ENCODE measurements at places on chromosomes 3 and 15.

GRCh38 chr15:26525096-26525495 is 247.8 kb downstream of the GABRB3 start:
- no peak for DNase-seq

DNA sequence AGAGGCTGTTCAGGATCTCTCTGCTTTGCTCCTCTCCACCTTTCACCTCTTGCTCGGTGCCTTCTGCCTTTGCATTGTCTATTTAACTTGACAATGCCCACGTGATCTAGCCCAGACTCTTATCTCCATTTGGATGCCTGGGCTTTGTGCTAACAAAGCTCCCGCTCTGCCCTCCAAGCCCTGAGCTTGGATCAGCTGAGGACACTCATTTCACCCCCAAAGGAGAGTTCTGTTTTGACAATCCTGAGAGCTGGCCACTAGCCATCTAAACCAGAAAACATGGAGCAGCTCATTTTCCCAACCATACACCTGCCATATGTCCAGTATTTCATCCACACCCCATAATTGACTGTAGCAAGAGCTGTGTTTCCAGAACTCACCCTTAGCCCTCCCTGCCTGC is 12.8 kb downstream of the GPR176 start:
- DNase-seq = no peak

DNA sequence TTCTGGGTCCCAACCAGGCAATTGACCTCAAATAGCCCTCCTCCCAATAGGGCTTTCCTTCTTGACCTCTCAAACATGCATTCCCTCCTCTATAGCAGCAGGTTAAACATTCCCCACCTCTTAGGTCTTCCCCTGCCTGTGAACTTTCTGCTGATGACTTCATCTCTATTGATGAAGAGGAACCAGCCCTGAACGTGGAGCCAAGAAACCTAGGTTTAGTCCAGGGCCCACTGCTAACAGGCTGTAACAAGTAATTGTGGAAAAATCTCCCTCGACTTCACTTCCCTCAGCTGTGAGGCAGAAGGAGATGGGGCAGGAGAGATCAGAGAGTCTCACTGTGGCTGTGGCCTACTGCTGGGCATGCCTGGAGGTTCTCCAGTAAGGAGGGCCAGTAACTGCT is 24.7 kb downstream of the ILDR1 start:
- no peak for DNase-seq

DNA sequence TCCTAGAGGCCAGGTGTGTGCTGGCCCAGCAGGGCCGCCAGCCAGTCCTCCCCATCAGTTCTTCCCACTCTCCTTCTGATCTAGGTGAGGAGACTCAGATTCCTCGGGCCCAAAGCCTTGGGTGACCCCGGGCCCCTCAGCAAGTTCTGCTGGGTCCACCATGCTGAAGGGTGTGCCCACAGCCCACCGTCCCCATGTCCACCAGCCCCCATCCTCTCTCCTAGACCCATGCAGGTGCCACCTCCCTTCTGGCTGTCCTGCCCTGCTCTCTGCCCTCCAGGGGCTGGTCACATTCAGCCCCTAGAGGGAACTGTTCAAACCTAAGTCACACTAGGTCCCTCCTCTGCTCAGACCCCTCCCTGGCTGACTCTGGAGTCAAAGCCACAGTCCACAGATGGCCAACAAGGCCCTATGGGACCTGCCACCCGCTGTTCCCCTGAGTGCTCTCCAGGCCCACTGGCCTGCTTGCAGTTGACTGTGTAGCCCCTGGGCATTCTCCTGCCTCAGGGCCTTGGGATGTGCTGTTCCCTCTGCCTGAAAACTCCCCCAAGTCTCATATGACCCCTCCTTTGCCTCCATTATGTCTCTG is 878 bp upstream of the TLR9 start:
- DNase-seq = no peak

DNA sequence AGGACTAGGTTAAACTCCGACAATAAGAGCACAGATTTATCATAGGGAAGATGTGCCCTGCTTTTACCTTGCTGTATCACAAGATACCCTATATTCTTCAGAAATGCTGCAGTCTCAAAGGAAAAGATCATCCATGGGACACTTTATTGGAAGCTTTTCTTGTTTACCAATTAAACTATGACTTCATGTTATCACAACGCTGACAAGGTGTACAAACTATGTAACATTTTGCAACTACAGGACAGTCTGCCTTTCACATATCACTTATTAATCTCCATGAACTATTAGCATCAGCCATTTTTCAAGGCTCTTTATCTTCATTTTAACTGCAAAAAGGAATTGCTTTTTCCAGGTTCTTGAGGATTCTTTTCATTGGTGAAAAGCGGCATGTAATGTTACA is 34.0 kb downstream of the CBLB start:
- DNase-seq = no peak

GRCh38 chr3:140341203-140341602 is 336.7 kb upstream of the TRIM42 start:
- DNase-seq = no peak

All from stimulated activated CD8-positive, alpha-beta memory T cell treated with anti-CD3 and anti-CD28 coated beads, Interleukin-7, amount 100 ng/mL, for 4 hours (primary cell).